CD4-positive, CD25-positive, alpha-beta regulatory T cell (primary cell): ENCODE measurements at places on chromosomes 7 and 10. TPM values are rescaled to one million over a fixed set of nuclear protein-coding genes. Genes with fewer than 3 reads are reported as not detected.
A peak's percentile ranks its signal among the peaks of the same experiment; 100 is the strongest.

DNA sequence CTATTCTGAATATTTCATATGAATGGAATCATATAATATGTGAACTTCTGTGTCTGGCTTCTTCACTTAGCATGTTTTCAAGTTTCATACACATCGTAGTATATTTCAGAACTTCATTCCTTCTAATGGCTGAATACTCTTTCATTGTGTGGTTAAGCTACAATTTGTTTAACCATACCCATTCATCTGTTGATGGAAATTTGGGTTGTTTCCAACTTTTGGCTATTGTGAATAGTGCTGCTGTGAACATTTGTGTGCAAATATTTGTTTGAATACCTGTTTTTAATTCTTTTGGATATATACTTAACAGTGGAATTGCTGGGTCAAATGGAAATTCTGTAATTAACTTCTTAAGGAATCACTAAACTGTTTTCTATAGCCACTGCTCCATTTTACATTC is 86.0 kb upstream of the MDFIC start:
- H3K4me1 ChIP-seq = no peaks in the 10 kb centered on the region
- no peak overlapping the region for H3K4me3 ChIP-seq
- no peak for DNase-seq
- no peaks in the 10 kb centered on the region for H3K27me3 ChIP-seq
- H3K36me3 ChIP-seq = no peaks in the 10 kb centered on the region

DNA sequence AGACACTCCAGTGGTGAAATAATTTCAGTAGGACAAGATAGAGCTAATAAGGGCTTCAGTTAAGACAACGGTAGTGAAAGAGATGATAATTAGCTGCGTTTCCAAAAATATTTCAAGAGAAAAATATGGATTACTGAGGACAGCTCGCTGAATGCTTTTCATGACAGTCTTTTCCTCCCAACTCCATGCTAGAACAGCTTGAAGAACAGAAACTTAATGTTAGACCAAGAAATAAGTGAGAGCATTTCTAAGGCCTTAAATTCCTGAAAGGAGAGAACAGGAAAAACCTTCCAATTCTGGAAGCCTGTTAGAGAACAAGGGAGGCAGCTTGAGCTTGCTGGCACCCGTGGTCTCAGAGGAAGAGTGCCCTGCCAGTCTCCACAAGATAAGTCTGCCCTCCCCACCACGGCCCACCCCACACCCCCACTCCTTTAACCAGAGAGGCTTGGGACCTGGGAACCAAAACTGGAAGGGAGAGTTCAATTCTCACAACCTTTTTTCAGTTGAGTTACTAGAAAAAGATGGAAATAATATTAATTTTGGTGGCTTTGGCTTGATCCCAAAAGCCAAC is 1148.0 kb upstream of the CELF2 start:
- H3K27me3 ChIP-seq = no peaks in the 10 kb centered on the region
- no peak overlapping the region for H3K4me3 ChIP-seq
- no peaks in the 10 kb centered on the region for H3K36me3 ChIP-seq
- H3K27ac ChIP-seq = no peak overlapping the region
- DNase-seq = no peak

DNA sequence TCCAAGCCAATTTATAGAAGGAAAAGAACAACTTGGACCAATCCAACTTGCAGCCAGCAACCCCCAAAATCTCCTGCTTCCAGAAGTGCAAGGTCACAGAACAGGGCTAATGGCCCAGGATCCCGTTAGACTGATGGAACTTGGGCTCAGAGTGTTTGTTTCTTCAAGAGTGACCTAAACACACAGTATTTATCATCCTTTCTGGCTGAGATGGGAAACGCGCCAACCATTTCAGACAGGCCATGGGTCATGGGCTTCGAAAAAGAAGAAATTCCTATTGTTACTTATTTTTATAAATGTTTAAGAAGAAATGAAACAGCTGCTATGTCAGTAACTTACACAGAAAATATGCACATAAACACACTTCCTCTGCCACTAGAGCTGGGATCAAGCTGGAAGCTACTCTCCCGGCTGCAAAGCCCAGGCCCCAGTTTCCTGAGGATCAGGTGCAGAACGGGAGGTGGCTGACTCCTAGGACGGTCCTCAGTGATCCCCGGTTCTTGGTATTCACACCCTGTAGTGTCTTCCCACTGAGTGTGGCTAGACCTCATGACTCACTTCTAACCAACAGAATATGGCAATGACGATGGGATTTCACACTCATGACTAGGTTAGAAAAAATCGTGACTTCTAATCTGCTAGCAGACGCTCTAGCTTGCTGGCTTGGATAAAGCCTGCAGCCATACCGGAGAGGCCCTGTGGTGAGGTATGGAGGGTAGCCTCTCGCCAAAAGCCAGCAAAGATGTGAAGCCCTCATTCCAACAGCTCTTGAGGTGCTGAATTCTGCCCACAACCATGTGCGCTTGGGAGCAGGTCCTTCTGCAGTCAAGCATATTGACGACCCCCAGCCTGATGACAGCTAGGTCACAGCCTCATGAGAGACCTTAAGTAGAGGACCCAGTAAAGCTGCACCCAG is 60.2 kb downstream of the CHST15 start:
- no peak for DNase-seq
- H3K4me1 ChIP-seq = peaks cover 12% of the 10 kb centered on the region
- no peaks in the 10 kb centered on the region for H3K36me3 ChIP-seq

- no peaks in the 10 kb centered on the region for H3K27me3 ChIP-seq
- H3K36me3 ChIP-seq = peaks cover 17% of the 10 kb centered on the region
- no peak overlapping the region for H3K4me3 ChIP-seq
Measured at GRCh38 chr7:98210513-98211220, 572 bp upstream of the BHLHA15 start.

GRCh38 chr10:47409866-47410256 is 25.8 kb upstream of the ZNF488 start:
- no peak overlapping the region for H3K27ac ChIP-seq
- no peaks in the 10 kb centered on the region for H3K36me3 ChIP-seq
- no peaks in the 10 kb centered on the region for H3K27me3 ChIP-seq
- no peak for DNase-seq
- no peaks in the 10 kb centered on the region for H3K4me1 ChIP-seq

DNA sequence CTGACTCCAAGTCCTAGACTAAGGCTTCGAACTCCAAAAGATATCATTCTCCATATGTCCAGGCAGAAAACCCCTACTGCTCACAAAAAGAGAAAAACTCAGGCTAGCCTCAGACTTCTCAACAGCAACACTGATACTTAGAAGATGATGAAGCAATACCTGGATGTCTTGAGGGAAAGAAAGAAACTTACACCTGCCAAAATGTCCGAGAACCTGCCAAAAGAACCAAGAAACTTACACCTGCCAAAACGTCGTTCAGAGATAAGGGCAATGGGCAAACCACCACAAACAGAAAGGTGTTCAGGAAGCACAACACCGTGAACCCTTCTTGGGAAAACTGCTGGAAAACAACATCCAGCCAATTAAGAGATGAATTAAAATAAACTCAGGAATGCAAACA is 15.3 kb downstream of the ABLIM1 start:
- H3K36me3 ChIP-seq = no peaks in the 10 kb centered on the region
- no peak overlapping the region for H3K27ac ChIP-seq
- no peak overlapping the region for H3K4me3 ChIP-seq
- no peaks in the 10 kb centered on the region for H3K4me1 ChIP-seq

- H3K27me3 ChIP-seq = peaks cover 22% of the 10 kb centered on the region
- no peak for DNase-seq
- no peak overlapping the region for H3K4me3 ChIP-seq
- H3K36me3 ChIP-seq = no peaks in the 10 kb centered on the region
Measured at GRCh38 chr10:14186245-14186644, 144.5 kb downstream of the FRMD4A start.

GRCh38 chr10:125531465-125531864 is 151.5 kb downstream of the TEX36 start:
- DNase-seq = no peak
- H3K36me3 ChIP-seq = no peaks in the 10 kb centered on the region

DNA sequence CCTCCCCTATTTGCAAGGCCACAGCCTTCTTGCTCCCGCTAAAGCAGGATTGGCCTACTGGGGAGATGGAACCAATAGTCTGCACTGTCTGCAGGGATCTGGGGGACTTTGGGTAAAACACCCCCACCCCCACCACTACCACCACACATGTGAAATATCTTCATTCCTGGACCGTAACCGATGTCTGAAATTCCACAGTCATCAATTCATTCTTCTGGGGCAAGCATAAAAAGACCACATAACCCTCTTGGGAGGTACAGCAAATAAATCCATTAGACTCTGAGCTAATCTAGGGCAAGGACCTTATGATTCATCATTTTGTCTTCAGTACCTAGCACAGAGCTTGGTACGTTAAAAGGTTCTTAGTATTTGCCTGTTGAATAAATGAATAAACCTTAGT is 307.8 kb downstream of the GPAM start:
- no peaks in the 10 kb centered on the region for H3K27me3 ChIP-seq
- H3K4me1 ChIP-seq = no peaks in the 10 kb centered on the region
- no peaks in the 10 kb centered on the region for H3K36me3 ChIP-seq

- no peak for DNase-seq
- H3K36me3 ChIP-seq = no peaks in the 10 kb centered on the region
- no peak overlapping the region for H3K4me3 ChIP-seq
- no peak overlapping the region for H3K27ac ChIP-seq
- no peaks in the 10 kb centered on the region for H3K4me1 ChIP-seq
- peaks cover 23% of the 10 kb centered on the region for H3K27me3 ChIP-seq
Measured at GRCh38 chr10:63066606-63067005, 66.5 kb upstream of the NRBF2 start.

- no peak overlapping the region for H3K4me3 ChIP-seq
- H3K36me3 ChIP-seq = no peaks in the 10 kb centered on the region
- no peak overlapping the region for H3K27ac ChIP-seq
Measured at GRCh38 chr10:125043841-125044658, 102.1 kb downstream of the ZRANB1 start.

DNA sequence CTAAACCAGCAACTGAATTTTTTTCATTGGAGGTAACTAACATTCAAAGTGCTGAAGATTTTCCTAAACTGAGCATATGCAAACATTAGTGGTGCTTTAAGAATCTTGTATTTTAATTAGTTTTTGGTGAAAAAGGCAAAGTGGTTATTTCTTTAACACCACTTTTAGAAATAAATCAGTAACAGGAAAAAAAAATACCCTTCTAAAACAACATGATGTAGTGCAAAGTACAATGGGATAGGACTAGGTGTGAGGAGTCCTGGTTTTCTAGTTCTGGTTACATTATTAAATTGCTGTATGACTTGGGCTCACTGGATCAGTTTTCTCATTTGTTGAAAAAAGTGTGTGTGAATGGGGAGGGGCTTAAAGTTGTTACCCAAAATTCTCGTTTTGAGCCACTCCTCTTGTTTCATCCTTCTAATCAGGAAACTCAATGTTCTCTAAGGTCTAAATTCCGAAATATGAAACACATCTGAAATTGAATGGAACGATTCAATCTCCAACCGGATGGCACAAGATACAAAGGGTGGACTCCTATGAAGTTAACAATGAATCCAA is 1.8 kb downstream of the WASL start:
- peak overlapping the region; percentile 95 for H3K4me3 ChIP-seq
- no peak for DNase-seq
- no peaks in the 10 kb centered on the region for H3K36me3 ChIP-seq
- H3K27ac ChIP-seq = no peak overlapping the region
- peaks cover 34% of the 10 kb centered on the region for H3K4me1 ChIP-seq

- peaks cover 2% of the 10 kb centered on the region for H3K27me3 ChIP-seq
- DNase-seq = no peak
- no peak overlapping the region for H3K27ac ChIP-seq
Measured at GRCh38 chr7:38909870-38910269, 879 bp upstream of the VPS41 start.

DNA sequence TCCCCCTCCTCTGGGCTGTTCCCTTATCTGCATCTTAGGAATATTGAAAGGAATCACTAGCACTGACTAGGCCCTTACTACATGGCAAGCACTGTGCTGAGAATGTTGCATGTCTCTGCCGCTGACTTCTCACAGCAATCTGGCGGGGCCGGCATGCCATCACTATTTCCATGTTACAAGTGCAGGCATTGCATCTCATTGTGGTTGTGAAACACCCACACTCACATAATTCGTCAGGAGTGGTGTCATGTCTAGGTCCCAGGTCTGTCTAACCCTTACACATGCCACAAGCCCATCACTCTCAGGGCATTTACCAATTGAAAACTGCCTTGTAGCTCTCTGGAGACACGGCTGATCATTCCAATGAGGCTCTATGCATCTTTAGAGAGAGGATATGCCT is 8.5 kb upstream of the IL2RA start:
- H3K27me3 ChIP-seq = no peaks in the 10 kb centered on the region
- H3K4me3 ChIP-seq = peak overlapping the region; percentile 86
- DNase-seq = no peak
- H3K36me3 ChIP-seq = no peaks in the 10 kb centered on the region

GRCh38 chr7:114718861-114719260 is 203.0 kb upstream of the MDFIC start:
- H3K36me3 ChIP-seq = no peaks in the 10 kb centered on the region
- no peaks in the 10 kb centered on the region for H3K27me3 ChIP-seq

DNA sequence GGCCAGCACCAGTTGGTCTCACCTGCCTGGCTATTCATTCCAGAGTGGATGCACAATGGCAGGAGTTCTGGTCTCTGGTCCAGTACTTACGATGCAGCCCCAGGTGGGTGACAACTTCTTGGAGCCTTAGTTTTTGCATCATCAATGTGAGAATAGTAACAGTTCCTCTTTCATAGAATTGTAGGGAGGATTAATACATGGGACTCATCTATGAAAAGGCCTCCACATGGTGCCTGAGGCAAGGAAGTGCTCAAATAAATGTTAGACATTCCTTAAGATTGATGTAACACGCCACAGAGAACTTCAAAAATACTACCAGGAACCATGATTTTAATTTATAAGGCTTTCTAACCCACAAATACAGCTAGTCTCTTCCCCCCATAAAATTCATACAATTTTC is 120.1 kb upstream of the CHST15 start:
- no peaks in the 10 kb centered on the region for H3K36me3 ChIP-seq
- H3K4me3 ChIP-seq = no peak overlapping the region
- DNase-seq = no peak
- H3K27me3 ChIP-seq = no peaks in the 10 kb centered on the region

The FEZF1 gene
- not detected for total RNA-seq

The IFIT1B gene
- not detected for total RNA-seq

The SLC16A9 gene
- total RNA-seq = 0.42 TPM

The BMPER gene
- total RNA-seq = not detected

The VSTM4 gene
- not detected for total RNA-seq

The CPXM2 gene
- not detected for total RNA-seq

The SKIDA1 gene
- total RNA-seq = 0.10 TPM

The SRRM3 gene
- total RNA-seq = not detected

The CPA1 gene
- not detected for total RNA-seq

The EN2 gene
- not detected for total RNA-seq

The SUN3 gene
- total RNA-seq = not detected

The MMD2 gene
- total RNA-seq = not detected

The FOXI2 gene
- not detected for total RNA-seq

The MRPS33 gene
- total RNA-seq = 26.2 TPM

The ADAM8 gene
- 148 TPM for total RNA-seq

The GPR15LG gene
- total RNA-seq = not detected

The KCND2 gene
- total RNA-seq = not detected

The OR9A2 gene
- not detected for total RNA-seq

The XRCC2 gene
- 1.1 TPM for total RNA-seq

The EVX1 gene
- not detected for total RNA-seq

The POLR2J gene
- 39.1 TPM for total RNA-seq
